NCI-H187 (cell line): ENCODE measurements at places on chromosomes 6 and 20.

DNA sequence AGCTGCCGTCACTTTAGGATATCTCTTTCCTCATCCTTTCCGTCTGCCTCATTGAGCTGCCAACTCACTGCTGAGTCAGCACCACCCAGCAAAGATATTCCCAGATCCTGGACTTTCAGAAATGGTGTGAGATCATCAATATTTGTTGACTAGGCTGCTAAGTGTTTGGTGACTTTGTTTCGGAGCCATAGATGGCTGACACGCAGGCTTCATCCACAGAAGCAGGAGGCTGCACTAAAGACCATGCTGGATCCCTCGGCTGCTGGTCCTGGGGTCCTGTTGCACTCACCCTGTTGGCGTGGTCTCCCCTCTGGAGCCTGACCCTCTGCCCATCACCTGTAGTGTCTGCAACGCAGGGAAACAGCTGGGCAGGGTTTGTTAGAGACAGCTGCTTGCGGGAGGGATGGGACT lies 96.5 kb downstream of the ERMARD start:
- no peak for DNase-seq

GRCh38 chr6:46453741-46454316 lies 37.4 kb downstream of the RCAN2 start:
- DNase-seq, result no peak

DNA sequence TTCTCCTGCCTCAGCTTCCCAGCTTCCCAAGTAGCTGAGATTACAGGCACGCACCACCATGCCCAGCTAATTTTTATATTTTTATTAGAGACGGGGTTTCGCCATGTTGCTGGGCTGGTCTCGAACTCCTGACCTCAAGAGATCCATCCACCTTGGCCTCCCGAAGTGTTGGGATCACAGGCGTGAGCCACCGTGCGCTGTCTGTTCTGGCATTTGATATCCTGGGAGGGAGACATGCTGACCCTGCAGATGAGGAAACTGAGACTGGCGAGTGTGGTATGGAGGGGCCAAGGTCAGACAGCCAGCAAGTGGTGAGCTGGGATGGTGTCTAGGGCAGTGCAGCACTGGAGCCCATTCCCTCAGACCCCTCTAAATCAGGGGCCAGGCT lies 44.6 kb downstream of the SRC start:
- no peak for DNase-seq

- peak; percentile 18 for DNase-seq
These were observed 231.9 kb downstream of the PKHD1 start for GRCh38 chr6:51855310-51856082.

- DNase-seq, result no peak
These were observed 125.8 kb downstream of the MRPL14 start for GRCh38 chr6:44001318-44002066.

GRCh38 chr20:20552076-20552475 lies 160.4 kb downstream of the RALGAPA2 start:
- no peak for DNase-seq

- no peak for DNase-seq
These were observed 10.4 kb upstream of the SUMO4 start for GRCh38 chr6:149389509-149390297.

- DNase-seq, result no peak
These were observed 118.0 kb downstream of the RFPL4B start for GRCh38 chr6:112464901-112465665.

DNA sequence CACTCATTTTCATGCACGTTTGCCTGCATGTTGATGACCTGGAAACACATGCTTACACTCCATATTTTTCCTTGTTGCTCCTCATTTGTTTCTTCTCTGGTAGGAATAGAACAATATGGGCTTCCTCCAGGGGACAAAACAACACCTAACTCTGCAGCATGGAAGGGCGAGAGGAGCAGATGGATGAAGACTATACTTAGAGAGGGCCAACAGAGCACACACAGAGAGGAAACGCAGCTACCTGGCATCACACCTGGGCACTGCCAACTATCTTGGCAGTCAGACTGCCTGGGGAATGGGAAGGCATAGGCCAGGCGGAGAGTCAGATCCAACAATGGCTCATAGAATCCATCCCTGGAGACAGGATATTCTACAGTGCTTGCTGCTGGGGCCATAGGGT lies 290.9 kb downstream of the CD83 start:
- no peak for DNase-seq

DNA sequence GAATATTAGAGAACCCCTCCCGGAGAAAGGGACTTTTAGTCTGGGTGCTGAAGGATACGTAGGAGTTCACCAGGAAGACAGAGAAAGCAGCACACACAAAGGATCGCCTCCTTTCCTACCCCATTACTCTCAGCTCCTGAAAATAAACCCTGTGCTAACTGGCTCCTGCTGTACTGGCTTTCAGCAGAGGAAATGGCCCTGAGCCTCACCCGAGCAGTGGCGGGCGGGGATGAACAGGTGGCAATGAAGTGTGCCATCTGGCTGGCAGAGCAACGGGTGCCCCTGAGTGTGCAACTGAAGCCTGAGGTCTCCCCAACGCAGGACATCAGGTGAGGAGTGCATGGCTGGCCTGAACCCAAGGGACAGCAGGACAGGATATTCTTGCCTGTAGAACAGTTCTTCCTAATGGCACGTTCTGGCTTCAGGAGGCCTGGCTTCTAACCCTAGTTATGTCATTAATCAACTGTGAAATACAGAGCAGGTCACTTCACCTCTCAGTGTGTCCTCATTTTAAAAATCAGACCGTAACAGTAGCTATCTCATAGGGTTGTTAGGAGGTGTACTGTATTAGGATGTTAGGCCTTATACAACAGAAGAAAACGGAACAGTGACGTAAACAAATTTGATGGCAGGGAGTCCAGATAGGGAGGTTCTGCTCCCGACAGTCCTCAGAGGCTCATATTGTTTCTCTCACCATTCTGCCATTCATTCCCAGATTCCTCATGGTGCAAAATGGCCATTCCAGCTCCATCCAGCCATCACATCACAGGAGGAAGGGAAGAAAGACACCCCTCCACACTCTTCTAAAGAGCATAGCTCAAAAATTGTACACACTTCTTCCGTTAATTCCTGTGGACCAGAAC lies 1.8 kb downstream of the RBCK1 start:
- DNase-seq, result no peak

DNA sequence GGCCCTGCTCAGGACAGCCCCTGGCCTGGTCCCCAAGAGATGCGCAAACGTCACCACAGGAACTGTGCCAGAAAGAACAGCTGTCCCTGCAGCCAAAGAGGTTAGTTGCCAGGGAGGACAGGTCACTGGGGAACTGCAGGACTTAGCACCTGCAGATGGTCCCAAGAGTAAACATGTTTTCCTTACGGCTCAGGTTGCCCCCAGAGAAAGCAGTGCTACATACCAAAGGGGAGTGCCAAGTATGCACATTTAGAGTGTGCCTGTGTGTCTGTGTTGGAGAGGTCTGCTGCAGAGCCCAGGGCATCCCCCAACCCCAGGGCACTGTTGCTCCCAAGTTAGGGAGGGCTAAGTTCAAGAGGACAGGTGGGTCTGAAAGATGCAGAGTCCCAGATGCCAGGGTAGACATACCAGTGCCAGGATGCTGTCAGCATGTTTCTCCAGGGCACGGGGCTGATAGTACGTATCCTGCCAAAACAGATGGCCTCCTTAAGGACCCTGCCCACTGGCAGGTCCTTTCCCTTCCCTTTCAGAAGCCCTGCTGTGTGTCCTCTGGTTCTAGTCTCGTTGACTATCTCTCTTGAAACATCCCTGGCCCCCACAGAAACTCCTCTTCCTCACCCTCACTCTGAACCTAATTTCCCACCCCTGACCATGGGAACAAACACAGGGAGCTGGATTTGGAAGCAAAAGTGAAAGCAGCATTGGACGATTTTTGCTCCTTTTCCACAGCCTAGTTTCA lies 1.3 kb downstream of the ABHD16A start:
- DNase-seq, result no peak

DNA sequence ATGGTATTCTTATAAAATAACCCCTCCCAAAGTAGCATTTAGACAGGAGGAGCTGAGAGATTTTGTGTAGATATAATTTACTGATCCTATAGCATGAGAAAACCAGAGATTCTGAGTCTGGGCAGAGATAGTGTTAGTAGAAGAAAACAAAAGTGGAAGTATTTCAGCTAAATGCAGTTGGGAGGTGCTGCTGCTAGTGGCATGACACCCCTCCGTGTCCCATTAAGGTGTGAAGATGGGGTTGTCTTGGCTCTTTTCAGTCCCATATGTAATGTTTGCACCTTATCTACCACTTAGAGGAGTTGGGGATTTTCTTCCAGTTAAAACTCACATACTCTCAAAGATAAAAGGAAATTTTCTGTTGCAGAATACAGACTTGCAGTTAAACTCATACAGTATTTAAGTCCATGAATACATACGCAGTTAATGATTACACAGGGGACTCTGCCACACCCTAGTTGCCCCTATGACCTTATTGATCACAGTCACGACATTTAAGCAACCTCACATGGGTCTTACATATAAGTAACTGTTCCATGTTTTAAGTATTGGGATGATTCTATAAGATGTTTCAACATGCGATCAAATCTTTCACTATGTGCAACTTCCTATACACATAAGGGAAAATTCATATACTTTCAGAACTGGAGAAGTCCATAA lies 11.5 kb downstream of the TAAR2 start:
- DNase-seq, result no peak

GRCh38 chr6:162467679-162468078 lies 259.9 kb downstream of the PRKN start:
- DNase-seq, result no peak

DNA sequence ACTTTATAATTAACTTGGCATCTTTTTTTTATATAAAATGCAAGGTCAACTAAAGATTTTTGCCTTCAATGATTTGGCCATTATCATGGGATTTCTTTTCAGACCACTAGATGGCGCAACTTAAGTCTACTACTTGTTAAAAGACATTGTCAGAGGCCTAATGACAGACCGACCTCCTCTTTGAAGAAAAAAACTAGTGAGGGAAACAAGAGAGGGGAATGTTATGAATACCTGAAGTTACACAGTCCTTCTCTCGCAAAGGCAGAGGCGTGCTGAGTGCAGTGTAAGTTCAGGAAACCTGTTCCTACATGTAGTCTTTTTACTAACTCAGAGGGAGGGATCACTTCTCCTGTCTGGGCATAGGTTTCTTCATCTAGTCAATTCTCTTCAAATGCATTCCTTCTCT lies 9.3 kb downstream of the TRAPPC3L start:
- DNase-seq, result no peak

GRCh38 chr20:23350904-23351838 lies 580 bp downstream of the NXT1 start:
- peak; percentile 12 for DNase-seq

- no peak for DNase-seq
These were observed 49.9 kb downstream of the STK4 start for GRCh38 chr20:45016089-45016671.

DNA sequence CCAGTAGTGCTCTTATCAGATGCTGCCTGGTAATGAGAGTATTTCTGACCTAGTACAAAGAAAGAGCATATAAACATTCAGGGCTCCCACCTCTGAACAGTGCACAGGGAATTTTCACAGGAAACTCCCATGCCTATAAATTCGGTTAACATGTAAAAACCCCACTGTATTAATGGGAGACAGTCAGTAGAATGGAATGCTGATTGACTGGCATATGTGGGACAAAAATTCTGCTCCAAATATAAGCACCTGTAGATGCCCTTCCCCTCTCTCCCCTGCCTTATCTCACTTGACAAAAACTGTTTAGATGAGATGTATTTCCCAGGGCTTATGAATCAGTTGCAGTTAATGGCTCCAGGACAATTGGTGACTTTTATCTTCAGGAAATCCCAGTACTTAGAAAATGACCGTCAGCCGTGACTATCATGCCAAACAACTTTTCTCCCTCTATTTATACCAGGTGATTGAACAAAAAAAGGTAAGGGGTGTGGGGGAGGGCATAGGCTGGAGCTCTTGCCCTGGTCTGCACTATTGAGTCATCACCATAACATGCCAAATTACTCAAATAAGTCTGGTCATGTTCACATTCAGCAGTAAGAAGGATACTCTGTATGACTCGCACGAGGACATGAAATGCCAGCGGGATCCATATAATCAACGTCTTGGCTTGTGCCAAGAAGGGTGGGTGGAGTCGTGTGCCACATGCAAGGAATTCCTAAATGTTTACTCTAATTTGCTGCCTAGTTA lies 176.4 kb upstream of the BMP2 start:
- no peak for DNase-seq

DNA sequence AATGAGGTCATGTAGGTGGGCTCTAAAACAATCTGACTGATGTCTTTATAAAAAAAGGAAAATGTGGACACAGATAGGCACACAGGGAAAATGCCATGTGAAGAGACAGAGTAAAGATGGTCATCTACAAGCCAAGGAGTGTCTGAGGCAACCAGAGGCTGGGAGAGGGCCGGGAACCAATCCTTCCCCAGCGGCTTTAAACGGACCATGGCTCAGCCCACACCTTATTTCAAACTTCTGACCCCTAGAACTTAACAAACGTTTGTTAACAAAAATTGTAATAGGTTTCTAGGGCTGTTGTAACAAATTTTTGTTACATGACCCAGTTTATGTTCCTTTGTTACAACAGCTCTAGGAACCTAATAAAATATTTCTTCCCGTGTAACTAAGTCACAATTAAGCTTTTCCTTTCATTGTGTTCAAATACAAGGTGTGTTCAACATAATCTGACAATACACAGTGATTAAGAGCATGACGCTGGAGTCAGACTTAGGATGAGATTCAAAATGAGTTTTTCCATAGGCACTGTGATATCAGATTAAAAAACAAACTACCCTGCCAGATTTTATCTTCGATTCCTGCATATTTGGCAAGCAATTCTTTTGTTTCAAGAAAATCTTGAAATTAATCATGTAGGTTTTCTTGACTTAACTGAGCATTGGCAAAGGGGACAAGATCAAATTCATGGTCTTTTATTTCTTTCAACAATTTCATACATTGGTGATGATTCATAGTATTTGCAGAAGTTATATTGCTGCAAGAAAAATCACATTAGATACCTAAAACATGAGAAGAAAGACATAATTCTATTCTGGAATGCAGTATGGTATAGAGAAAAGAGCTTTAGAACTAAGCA lies 169.5 kb upstream of the RIPOR2 start:
- no peak for DNase-seq

DNA sequence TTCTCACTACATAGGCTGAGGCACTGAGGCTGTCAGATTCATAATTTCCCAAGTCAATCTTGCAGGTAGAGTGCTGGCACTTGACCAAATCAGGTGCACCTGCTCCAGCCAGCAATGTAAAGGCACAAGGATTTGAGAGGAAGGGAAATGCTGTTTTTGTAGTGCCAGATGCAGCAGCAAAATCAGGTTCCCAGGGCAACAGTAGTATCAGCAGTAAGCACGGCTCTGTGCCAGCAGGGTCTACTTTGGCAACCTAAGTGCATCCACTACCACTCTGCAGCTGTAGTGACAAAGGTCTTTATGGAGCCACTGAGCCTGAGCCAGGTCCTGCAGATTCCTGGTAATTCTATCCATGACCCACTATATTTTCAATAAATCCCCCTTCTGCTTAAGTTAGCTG lies 329.5 kb downstream of the TPBG start:
- DNase-seq, result peak; percentile 29

GRCh38 chr6:47485491-47486135 lies 8.0 kb downstream of the CD2AP start:
- no peak for DNase-seq

DNA sequence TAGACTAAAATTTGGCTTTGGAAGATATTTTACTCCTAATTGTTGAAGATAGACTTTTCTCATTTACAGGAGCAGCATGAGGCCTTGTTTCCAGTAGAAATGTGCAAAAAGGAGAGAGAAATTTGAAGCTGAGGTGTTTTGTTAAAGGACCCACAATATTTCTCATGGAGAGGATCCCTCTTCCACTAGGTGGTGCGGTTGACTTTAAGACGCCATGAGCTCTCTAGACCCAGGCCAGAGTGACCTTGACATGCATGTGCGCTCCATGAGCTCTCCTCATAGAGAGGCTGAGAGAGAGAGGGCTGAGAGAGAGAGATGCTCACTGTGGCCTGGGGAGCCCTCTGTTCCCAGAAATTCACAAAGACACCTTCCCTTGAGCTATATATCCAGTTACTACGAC lies 861.2 kb upstream of the EYS start:
- DNase-seq, result no peak
